NCI-H2081 treated with DMSO at 0.1 percent for 48 hours (cell line): ENCODE measurements at places on chromosomes 1 and 21.

- no peak for DNase-seq
These were observed 34.1 kb upstream of the ST6GALNAC5 start for GRCh38 chr1:76833151-76833550.

DNA sequence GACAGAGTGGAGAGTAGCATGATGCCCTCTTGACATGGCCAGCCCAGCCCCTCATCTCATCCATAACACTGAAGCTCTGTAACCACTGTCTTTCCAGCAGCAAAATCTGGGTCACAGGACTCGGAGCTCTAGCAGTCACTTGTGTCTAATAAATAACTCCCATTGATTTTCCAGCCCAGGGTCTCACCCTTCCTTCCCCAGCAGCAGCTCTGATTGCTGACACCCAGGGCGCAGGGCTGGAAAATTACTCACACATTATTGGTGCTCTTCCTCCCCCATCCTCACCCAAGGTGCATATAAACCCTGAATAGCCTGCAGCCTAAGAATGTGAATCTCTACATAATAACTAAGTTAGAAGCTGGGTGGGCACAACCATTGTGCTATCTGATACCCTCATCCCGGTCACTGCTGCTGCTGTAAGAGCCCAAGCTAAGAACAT is 21.1 kb upstream of the OR10J5 start:
- DNase-seq = no peak

- DNase-seq = no peak
These were observed 40.0 kb downstream of the TMCO4 start for GRCh38 chr1:19759740-19760089.

DNA sequence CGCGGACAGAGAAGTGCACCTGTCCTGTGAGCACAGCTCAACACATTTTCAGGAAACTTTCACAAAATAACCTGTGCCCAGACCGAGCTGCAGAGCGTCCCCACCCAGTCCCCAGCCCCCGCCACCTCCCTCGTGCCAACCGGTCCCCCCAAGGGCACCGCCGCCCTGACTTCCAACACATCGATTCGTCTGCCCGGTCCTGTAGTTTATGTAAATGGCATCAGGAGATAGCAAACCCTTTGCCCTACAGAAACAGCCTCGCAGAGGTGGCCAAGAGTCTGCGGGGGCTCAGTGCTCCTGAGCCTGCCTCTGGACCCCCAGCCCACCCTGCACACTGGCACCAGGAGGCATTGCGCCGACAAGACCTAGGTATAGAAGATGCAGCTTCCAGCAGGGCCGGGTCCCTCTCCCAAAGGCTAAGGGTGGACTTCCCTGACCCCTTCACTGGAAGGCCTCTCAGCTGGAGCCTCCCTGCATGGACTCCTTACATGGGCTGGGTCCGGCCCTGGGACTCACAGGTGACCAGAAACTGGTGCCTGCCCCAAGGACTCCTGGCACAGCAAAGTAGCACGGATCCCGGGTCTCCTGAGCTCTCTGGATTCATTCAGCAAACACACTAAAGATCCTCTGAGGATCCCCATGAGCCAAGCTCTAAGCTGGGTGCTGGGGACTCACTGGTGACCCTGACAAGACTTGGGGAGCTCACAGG is 6.6 kb upstream of the PLEKHG5 start:
- no peak for DNase-seq

GRCh38 chr1:104295511-104295910 is 545.8 kb downstream of the AMY1C start:
- peak; percentile 1 for DNase-seq

GRCh38 chr1:74205266-74205665 is 7.2 kb downstream of the FPGT start:
- no peak for DNase-seq

GRCh38 chr1:17875882-17876280 is 120.7 kb downstream of the ACTL8 start:
- no peak for DNase-seq

GRCh38 chr1:64199154-64199553 is 4.3 kb upstream of the UBE2U start:
- no peak for DNase-seq

DNA sequence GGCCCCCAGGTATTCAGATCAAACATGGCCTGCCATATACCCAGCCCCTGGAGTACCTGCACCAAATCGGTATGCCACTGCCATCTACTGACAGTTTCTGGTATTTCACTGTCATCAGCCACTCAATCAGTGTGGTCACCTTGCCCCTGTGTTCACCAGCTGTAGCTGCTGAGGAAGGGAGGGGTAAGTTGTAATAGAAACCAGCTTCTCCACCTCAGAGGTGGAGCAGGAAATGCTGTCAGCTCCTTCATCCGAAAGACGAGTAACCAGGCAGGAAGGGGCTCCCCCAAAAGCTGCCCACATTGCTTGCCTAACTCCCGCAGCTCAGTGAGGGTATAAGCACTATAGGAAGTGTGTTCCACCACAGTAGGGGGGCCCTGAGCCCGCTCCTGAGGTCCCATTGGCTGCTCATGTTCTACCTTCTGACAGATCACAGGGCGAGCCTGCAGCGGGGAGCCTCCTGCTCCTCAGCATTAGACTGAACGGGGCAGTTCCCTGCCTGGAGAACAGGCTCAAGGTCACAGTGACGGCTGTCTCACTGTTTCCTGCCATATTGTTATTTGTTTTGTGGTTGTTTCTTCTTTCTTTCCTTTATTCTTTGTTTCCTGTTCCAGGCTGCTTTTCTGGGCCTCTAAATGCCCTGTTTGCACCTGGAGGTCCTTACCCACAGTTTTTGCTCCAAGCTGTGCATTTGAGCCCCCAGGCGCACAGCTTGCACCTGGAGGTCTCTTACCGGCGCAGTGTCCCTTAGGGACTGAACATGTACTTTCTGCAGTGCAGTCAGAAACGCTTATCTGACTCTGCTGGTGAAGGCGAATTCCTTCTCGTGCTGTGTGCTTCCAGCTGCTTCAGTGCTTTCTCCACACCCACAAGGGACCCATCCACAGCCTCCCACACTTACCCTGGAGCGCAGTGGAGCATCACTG is 1638.3 kb downstream of the MRPL39 start:
- DNase-seq = peak; percentile 41

- DNase-seq = no peak
These were observed 19.1 kb upstream of the SLC5A9 start for GRCh38 chr1:48203287-48203900.

GRCh38 chr1:45136984-45137383 is 69.4 kb downstream of the ZSWIM5 start:
- DNase-seq = no peak

DNA sequence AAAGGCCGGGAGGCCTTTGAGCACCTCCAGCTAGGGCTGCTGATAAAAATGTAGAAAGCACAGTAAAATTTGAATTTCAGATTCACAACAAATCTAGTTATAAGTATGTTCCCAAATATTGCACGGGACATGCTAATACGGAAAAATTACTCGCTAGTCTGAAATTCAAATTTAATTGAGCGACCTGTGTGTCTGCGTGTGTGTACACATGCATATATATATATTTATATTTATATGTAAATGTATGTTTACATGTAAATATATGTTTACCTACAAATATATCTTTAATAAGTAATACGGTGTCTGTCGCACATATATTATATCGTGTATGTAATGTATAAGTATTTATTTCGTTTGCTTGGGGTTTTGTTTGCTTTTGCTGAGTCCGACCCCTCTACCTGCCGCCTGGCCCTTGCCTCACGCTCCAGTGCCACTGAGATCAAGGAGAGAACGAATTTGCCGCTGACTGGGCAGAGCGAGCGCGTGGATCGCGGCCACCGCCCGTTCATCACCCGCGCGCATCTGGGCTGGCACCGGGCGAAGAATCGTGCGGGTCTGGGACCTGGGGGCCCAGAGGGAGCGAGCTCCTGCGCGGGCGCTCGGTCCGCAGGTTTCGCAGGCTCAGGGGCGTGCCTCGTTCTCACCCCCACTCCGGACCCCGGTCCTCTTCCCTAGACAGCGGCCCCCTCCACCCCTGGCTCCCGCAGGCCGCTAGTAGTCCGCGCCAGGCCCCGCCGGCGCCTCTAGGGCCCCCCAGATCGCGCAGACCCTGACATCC is 534 bp upstream of the WRAP73 start:
- DNase-seq = no peak

GRCh38 chr1:111908011-111908621 is 81.4 kb downstream of the KCND3 start:
- DNase-seq = no peak

GRCh38 chr1:93965888-93966287 is 56.7 kb upstream of the GCLM start:
- DNase-seq = no peak

GRCh38 chr1:21618561-21619374 is 50.4 kb downstream of the RAP1GAP start:
- no peak for DNase-seq

- DNase-seq = no peak
These were observed 17.3 kb upstream of the ERICH3 start for GRCh38 chr1:74690909-74691308.

DNA sequence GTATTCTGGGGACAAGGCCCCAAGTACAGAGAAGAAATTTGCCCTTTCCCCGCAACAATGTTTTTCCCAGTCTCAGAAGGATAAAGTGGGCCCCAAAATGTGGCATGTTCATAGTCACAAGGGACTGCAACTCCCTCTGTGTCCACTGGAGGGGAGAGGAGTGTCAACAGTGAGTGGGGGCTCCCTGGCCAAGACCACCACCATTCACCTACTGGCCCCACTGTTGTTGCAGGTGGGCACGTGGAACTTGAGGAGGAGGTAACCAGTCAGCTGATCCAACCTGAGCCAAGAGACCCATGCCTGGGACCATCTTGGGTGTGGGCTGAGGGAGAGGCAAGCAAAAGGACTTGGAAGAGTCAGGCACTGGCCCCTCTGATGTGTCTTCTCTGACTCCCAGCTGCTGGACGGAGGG is 777 bp downstream of the NUDT17 start:
- no peak for DNase-seq

- DNase-seq = no peak
These were observed 425.9 kb upstream of the RUNX1 start for GRCh38 chr21:35475009-35475408.

- no peak for DNase-seq
These were observed 50.0 kb downstream of the CACHD1 start for GRCh38 chr1:64519901-64520300.

DNA sequence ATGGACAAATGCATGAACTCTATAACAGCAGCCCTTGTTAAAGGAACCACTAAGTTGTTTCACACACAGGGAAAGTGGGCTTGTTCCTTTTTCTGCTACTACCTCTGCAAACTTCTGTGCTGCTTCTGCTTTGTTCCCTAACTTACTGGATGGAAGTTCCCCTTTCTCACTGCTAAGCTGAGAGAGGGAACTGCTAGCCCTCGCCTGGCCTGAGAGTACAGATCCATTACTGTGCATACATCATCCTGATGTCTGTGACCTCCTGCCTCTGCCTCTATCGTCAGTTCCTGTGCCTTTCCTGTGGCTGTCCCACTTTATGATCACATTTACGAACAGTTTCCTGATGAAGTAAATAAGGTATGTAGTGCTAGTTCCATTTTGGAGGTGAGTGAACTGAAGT is 3.5 kb downstream of the GNAT2 start:
- no peak for DNase-seq

GRCh38 chr1:69494221-69494620 is 73.5 kb upstream of the LRRC7 start:
- no peak for DNase-seq

DNA sequence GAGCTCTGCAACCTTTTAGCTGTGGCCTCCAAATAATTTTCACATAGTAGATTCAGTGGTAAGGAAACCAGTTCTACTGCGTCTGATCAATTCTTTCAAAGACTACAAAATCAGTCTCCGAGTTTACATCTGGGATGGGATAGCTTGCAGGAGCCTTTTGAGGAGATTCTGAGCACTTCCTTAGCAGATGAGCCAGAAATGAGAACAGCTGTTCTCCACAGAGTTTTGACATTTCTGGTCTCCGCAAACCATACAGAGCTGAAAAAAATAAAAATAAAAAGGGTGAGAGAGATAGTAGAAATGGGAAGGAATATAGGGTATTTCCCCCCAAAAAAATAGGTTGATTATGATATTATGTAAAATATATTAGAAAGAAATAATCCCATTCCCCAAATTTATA is 119.3 kb downstream of the LYPLAL1 start:
- no peak for DNase-seq

- DNase-seq = no peak
These were observed 52.0 kb downstream of the SLC9A1 start for GRCh38 chr1:27102707-27103468.

DNA sequence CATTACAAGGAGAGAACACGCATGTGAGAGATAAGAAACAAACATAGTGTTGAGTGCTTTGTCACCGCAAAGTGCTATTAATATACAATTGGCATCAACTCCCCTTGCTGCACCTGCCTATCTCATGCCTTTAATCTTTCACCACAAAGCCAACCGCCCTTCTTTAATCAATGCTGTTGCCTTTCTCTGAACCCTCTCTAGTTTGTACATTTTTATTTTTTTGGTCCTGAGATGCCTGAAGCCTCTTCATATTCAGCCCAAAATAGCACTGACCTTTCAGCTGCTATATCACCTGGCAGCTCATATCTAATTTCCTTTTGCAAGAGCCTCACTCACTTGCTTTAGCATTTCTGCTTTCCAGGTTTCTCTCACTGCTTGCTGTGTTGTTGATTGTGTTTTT is 504.7 kb downstream of the NUF2 start:
- DNase-seq = peak; percentile 2

GRCh38 chr1:208048904-208049303 is 138.0 kb upstream of the CD34 start:
- DNase-seq = no peak

GRCh38 chr1:220717800-220718640 is 27.9 kb downstream of the C1orf115 start:
- DNase-seq = no peak

DNA sequence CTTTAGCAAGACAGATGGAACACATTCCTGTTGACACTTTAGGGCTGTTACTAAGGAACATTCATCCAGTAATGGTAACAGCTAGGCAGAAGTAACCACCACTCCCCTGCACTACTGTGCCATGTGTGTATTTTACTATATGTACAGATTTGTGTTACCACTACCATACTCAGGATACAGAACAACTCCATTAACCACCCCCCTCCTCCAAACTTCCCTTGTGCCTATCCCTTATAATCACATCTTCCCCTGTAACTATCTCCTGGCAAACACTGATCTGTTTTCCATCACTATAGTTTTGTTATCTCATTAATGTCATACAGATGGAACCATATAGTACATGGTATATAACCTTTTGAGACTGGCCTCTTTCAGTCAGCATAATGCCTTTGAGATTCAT is 3.9 kb upstream of the POU2F1 start:
- no peak for DNase-seq
